Neural progenitor cell (in vitro differentiated cells): ENCODE measurements at places on chromosomes 1 and 21.

DNA sequence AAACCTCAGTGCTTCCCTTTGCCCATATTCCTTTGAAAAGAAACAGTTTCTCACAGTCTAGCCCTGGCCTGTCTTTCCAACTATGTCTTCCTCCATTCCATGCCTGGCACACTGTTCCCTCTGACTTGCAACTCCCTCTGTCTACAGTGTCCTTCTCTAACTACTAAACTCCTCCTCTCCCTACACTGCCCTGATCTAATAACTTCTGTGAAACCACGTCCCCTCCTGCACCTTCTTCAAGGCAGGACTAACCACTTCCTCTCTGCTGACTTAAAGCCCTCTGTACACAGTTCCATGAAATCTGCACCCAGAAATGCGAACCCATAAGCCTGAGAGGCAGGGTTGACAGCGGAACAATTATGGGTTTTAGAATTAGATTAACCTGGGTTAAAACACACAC lies 62.2 kb upstream of the ATP1B1 start:
- H3K27me3 ChIP-seq: no peaks in the 10 kb centered on the region
- no peak overlapping the region for H3K4me3 ChIP-seq
- no peak for DNase-seq

GRCh38 chr1:58905628-58906221 lies 121.9 kb upstream of the JUN start:
- peaks cover 4% of the 10 kb centered on the region for H3K27me3 ChIP-seq
- peaks cover 2% of the 10 kb centered on the region for H3K4me1 ChIP-seq
- no peaks in the 10 kb centered on the region for H3K36me3 ChIP-seq

- peaks cover 21% of the 10 kb centered on the region for H3K36me3 ChIP-seq
- H3K4me3 ChIP-seq: no peak overlapping the region
- DNase-seq: no peak
- H3K27me3 ChIP-seq: no peaks in the 10 kb centered on the region
Observed at GRCh38 chr1:100213141-100213540, 35.1 kb upstream of the LRRC39 start.

DNA sequence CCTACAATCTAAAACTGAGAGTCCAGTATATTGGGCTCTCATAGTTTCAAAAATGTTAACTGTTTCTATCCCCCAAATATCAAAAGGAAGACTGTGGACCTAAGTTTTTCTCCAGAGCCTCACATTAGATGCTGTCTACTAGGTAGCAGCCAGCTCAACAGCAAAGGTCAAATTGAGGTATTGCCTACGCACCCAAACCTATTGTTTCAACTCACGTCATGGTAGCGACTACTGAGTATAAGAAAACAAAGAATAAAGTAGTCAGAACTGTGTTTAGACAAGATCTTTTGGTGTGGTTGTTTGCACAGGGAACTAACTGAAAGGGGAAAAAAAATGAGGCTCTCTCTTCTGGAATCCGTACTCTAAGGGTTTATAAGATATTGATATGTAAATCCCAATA lies 173.2 kb downstream of the LBR start:
- no peak for DNase-seq
- no peak overlapping the region for H3K27ac ChIP-seq
- H3K4me1 ChIP-seq: no peaks in the 10 kb centered on the region
- no peaks in the 10 kb centered on the region for H3K36me3 ChIP-seq

DNA sequence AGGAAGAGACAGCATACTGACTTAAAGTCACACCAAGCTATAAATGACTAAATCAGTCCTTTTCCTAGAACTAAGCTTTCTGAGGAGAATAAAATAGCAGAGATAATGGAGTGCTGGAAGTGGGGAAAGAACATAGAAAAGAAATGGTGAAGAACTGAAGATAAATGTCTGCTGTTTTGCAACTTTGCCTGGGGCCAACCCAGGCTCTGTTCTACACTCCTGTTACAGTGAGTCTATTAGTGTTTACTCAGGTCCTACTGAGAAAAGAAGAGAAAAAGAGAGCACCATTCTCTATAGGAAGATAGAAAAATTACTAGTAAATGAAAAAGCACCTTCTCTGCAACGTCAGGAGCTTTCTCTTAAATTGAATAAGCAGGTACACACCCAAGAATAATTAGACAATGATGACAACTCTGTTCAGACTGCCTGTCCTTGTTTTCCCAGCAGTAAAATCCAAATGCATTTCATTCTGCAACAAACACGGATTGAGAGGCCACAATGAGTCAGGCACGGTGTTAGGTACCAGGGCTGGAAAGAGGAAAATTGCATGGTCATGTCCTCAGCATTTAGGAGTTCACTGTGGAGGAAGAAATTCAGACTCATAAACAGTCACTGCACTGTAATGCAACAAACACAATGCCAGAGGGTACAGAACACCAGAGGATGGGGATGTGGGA lies 139.4 kb upstream of the CAMK1G start:
- H3K27ac ChIP-seq: no peak overlapping the region
- no peak overlapping the region for H3K4me3 ChIP-seq
- H3K36me3 ChIP-seq: no peaks in the 10 kb centered on the region
- no peak for DNase-seq
- H3K4me1 ChIP-seq: no peaks in the 10 kb centered on the region
- H3K27me3 ChIP-seq: no peaks in the 10 kb centered on the region

GRCh38 chr21:14076143-14076806 lies 134.5 kb downstream of the LIPI start:
- DNase-seq: no peak
- H3K27ac ChIP-seq: no peak overlapping the region
- H3K36me3 ChIP-seq: no peaks in the 10 kb centered on the region
- no peak overlapping the region for H3K4me3 ChIP-seq
- H3K27me3 ChIP-seq: no peaks in the 10 kb centered on the region
- H3K4me1 ChIP-seq: peaks cover 16% of the 10 kb centered on the region

DNA sequence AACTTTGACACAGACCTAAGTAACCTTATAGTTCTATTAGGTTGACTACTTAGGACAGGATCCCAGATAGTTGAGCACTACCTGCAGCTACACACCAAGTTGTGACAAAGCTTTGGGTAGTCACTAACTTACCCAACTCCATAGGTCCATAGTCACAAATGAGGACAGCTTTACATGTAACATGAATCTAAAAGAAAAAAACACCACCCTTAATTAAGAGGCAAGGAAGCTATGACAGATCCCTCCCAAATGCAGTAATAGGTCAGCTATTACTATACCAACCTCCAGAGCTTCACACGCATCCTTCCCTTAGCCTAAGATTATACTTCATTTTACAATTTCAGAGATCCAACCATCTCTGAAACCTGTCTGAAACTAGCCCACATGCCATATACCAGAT lies 12.7 kb upstream of the RAB42 start:
- H3K27ac ChIP-seq: no peak overlapping the region
- no peaks in the 10 kb centered on the region for H3K36me3 ChIP-seq
- DNase-seq: no peak

- H3K4me1 ChIP-seq: no peaks in the 10 kb centered on the region
- H3K36me3 ChIP-seq: no peaks in the 10 kb centered on the region
- no peaks in the 10 kb centered on the region for H3K27me3 ChIP-seq
- no peak for DNase-seq
- no peak overlapping the region for H3K27ac ChIP-seq
Observed at GRCh38 chr21:46304955-46305354, 18.7 kb downstream of the C21orf58 start.

DNA sequence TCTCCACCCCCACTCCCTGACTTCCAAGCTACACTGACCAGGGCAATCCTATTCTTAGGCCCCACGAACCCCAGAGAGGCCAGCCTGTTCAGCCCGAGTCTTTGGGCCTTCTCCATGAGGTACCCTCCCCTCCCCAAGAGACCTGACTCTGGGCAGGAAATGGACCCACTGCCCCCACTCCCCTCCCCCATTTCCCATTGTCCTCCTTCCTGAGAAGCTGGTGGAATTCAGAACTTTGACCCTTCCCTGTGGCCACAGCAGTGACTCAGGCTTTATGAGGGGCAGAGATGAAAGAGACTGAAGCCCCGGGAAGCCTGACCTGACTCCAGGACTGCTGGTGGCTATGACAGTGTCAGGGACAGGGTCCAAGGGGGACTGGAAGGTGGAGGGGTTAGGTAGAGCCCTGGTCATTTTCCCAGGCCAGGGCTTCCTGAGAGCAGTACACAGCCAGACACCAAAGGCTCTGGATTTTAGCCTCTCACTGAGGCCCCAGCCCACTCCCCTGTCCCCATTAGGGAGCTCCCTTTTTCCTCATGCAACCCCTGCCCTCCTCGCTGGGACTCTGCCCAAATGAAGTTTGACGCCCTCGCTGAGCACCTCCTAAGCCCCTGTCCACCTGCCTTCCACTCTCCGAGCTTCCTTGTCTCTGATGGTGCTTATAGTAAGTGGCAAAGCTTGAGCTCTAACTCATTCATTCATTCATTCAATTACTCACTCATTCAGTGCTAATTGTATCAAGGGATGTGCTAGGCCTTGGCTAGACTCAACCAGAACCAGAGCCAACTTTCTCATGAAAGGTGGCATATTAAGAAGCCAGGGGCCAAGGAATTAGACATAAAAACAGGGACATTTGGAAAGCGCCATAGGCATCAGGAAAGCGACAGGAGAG lies 3.0 kb downstream of the CRYBG2 start:
- H3K27ac ChIP-seq: peak overlapping the region; percentile 65
- no peaks in the 10 kb centered on the region for H3K27me3 ChIP-seq
- H3K4me3 ChIP-seq: no peak overlapping the region
- peak; percentile 56 for DNase-seq
- no peaks in the 10 kb centered on the region for H3K36me3 ChIP-seq

DNA sequence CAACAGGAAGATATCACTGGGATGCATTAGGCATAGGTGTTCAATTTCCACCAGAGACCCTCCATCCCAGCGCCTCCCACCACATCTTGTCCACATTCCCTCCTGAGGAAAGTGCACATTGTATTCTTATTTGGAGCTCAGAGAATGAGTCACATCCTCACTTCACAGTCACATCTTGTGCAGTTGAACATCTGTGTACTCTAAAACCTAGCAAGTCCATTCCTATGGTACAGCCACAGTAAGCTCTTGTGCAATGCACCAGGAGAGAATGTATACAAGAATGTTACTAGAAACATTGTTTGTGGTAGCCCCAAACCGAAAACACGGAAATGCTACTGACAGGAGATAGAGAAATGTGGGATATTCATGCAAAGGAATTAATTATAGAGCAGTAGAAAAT lies 1.6 kb upstream of the KDF1 start:
- no peak for DNase-seq
- H3K27me3 ChIP-seq: peaks cover 46% of the 10 kb centered on the region
- H3K4me3 ChIP-seq: no peak overlapping the region
- H3K4me1 ChIP-seq: no peaks in the 10 kb centered on the region
- H3K36me3 ChIP-seq: no peaks in the 10 kb centered on the region
- H3K27ac ChIP-seq: no peak overlapping the region

DNA sequence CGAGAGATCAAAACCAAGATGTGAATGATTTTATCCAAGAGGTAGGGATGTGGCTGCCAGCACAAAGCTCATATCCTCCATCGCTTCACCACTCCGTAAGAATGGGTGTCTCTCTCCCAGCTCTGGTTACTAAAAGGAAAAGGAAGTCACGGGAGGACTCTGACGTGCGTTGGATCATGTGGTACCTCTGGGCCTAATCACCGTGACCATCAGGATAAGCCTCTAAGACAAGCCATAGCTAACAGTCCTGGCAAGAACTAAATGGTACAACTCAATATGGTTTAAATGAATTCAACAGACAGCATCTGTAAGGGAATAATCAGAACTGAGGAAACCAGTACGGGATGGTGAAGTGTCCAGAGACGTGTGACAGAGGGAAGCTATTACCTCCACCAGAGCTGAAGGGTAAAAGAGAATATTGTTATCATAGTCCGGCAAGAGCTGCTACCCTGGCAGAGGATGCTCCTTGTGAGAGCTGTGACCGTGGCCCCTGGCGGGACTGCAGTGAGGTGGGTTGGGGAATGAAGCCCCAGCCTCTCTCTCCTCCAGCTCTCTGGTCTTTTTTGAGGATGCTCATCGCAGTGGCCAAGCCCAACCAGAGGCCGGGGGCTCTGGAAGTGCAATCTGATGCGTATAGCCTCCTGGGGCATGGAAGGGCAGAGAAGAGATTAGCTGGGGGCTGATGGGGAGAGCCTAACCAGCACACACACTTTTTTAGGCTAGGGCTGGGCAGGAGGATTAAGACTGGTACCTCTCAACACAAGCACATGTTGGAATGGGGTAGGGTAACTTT lies 54.2 kb downstream of the KIAA1614 start:
- no peaks in the 10 kb centered on the region for H3K27me3 ChIP-seq
- peak; percentile 18 for DNase-seq
- no peak overlapping the region for H3K27ac ChIP-seq
- H3K4me3 ChIP-seq: no peak overlapping the region
- no peaks in the 10 kb centered on the region for H3K36me3 ChIP-seq
- H3K4me1 ChIP-seq: peaks cover 8% of the 10 kb centered on the region

DNA sequence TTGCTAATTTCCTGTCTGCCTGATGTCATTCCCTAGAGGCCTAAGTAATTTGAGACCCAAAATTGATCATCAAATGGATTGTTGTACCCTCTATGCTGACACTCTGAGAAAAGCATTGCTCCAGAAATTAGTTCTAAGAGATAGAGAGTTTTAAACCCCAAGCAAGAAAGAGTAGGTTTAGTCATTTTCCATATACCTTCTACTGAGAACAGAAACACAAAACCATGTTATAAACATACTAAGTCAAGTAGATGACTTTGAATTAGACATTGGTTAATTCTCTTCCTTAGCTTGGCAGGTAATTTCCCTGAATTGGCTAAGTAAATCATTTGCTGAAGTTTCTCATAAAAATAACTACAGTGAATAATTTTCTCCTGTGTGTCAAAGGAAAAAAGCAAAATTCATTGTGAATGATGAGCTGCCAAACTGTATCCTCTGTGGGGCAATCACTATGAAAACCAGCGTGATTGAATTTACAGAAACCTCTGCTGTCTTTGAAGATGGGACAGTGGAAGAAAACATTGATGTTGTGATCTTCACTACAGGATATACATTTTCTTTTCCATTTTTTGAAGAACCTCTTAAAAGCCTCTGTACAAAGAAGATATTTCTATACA lies 20.1 kb downstream of the FMO4 start:
- no peaks in the 10 kb centered on the region for H3K27me3 ChIP-seq
- DNase-seq: no peak
- no peaks in the 10 kb centered on the region for H3K36me3 ChIP-seq
- peaks cover 5% of the 10 kb centered on the region for H3K4me1 ChIP-seq

- H3K27me3 ChIP-seq: peaks cover 13% of the 10 kb centered on the region
- H3K36me3 ChIP-seq: no peaks in the 10 kb centered on the region
- no peak overlapping the region for H3K4me3 ChIP-seq
- no peak overlapping the region for H3K27ac ChIP-seq
Observed at GRCh38 chr1:2644591-2645101, 11.8 kb upstream of the MMEL1 start.

DNA sequence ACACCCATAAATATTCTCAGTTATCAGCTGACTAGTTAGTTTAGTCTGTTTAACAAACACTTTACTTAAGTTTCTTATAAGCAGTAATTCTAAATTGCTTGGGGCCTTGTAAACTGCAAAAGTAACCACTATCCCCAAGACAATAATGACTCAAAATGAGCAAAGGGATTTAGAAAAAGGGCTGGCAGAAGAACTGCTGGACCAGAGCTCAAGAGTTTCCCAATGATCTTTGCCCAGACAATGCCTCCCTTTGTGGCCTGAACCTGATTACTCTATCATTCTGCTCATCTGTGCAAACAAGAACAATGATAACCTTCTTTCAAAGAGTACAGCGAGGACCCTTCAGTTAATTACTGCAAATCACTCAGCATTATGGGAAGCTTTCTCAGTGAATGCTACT lies 123.5 kb downstream of the TIAM1 start:
- H3K27me3 ChIP-seq: peaks cover 5% of the 10 kb centered on the region
- no peak overlapping the region for H3K4me3 ChIP-seq
- H3K36me3 ChIP-seq: no peaks in the 10 kb centered on the region
